HuH-7 (cell line): ENCODE measurements at places on chromosomes 5 and 9.
A peak's percentile ranks its signal among the peaks of the same experiment; 100 is the strongest.

- no peak for DNase-seq
These were observed 1.7 kb upstream of the ANGPTL2 start for GRCh38 chr9:127124111-127124531.

GRCh38 chr5:24539613-24540012 is 105.2 kb downstream of the CDH10 start:
- DNase-seq = no peak

DNA sequence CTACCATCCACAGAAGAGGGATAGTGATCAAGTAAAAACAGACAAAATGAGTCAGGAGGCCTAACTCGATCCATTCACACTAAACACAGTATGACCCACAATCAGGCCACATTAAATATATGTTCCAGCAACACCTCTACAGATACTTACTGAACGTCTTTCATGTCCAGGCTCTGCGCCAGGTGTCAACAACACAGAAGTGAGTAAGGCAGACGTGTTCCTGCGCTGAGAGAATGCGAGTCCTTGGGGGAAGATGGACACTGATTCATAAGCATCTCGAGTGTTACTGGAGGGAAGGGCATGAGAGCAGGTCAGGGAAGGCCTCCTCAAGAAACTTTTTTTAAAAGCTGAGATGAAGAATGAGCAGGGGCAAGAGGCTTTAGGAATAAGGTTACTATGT is 164.3 kb upstream of the CLINT1 start:
- DNase-seq = no peak

GRCh38 chr5:175664723-175665122 is 6.9 kb downstream of the HRH2 start:
- no peak for DNase-seq

- DNase-seq = peak; percentile 47
These were observed 607 bp upstream of the HNRNPAB start for GRCh38 chr5:178203670-178204181.

- DNase-seq = no peak
These were observed 86.2 kb downstream of the GCNT1 start for GRCh38 chr9:76545191-76545590.

DNA sequence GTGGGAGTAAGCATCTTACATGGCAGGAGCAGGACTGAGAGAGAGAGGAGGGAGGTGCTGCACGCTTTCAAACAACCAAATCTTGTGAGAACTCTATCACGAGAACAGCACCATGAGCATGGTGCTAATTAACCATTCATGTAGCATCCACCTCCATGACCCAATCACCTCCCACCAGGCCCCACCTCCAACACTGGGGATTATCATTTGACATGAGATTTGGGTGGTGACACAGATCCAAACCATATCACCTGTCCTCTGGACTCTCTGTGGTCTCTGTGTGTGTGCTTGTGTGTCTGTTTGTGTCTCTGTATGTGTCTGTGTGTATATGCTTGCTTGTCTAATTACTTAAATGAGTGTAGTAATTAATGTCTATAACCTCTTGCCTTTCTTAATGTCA is 31.1 kb downstream of the SEC61B start:
- DNase-seq = no peak

GRCh38 chr5:177495243-177496060 is 2.0 kb downstream of the PDLIM7 start:
- no peak for DNase-seq

- no peak for DNase-seq
These were observed 15.1 kb downstream of the LPAR1 start for GRCh38 chr9:111023128-111023527.

DNA sequence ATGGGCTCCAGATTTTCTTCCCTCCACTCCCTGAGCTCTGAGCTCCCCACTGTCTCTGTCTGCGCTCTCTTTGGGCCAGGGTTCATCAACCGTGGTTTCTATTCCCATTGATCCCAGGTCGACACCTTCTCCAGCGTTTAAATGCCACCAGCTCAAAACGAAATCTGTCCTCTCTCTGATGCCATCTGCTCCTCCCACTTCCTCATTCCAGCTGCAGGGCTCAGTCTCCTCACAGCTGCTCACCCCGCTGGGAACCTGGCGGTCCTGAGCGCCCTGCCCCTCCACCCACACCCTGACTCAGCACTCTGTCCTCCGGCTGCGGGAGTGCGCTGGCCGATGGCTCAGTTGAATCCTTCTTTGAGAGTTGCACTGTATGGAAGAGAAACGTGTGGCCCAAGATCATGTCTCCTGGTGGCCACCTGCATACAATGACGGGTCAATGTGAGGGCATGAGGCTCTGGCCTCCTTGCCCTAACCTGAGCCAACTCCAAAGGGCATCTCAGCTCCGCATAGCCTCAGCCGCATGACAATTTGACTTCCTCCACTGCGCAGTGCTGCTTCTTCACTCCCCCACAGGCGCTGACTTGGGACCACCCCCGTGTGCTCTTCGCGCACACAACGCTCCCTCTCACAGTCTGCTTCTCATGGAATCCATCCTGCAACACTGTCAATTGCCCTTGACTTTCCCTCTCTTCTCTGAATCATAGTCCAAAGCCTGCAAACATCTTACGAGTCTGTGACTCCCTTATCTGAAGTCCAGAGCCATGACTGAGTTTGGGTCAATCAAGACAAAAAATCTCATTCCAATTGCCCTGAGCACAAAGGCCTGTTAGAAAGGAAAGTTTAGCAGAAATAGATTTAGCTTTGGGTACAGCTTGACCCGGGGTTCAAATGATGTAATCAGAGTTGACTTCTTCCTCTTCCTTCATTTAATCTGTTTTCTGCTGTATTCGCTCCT is 82.4 kb downstream of the PTCH1 start:
- DNase-seq = no peak

- no peak for DNase-seq
These were observed 1774.7 kb upstream of the ACO1 start for GRCh38 chr9:30609713-30610112.

GRCh38 chr5:73221726-73222125 is 48.7 kb downstream of the TMEM174 start:
- DNase-seq = no peak

- DNase-seq = no peak
These were observed 6.9 kb upstream of the UBAP1 start for GRCh38 chr9:34171753-34172535.

- no peak for DNase-seq
These were observed 12.4 kb downstream of the PTTG1 start for GRCh38 chr5:160434022-160434531.

- no peak for DNase-seq
These were observed 84.4 kb downstream of the TLE4 start for GRCh38 chr9:79656169-79656568.

- DNase-seq = no peak
These were observed 17.5 kb upstream of the COL27A1 start for GRCh38 chr9:114137831-114138230.

GRCh38 chr5:118522626-118523025 is 465.7 kb downstream of the DTWD2 start:
- DNase-seq = no peak

DNA sequence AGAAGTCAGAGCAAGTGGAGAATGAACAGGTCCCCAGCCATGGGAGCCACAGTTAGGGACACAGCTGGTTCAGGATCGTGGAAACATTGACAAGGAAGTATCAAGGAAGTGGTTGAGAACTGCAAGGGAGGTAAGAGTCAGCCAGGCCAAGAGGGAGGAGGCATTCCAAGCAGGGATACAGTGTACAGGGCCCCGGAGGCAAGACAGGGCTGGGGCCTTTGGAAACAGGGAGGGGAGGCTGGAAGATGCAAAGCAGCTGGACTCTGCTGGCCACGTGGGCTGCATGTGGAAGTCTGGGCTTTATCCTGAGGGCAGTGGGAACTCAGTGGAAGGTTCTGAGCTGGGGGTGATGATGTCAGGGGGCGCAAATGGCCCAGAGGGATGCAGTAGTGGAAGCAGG is 14.2 kb downstream of the CCDC180 start:
- no peak for DNase-seq

DNA sequence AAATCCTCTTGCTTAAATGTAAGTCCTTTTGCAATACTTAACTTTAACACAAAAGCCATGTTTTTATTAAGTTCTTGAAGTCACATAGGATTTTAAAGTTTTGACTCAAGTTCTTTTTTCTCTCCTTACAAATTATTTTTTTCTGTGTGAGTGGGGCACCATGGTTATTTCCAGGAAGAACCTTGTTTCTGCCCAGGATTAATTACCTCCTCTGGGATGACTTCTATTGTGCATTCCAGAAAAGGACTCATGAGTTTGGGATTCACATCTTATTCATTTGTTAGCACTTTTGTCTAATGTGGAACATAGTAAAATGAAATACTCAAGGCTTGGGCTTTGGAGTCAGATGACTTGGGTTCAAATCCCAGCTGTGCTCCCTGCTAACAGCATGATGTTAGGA is 421.4 kb upstream of the WWC1 start:
- no peak for DNase-seq

GRCh38 chr5:34699155-34700077 is 43.3 kb downstream of the RAI14 start:
- peak; percentile 38 for DNase-seq

GRCh38 chr5:7261049-7261448 is 134.9 kb upstream of the ADCY2 start:
- peak; percentile 22 for DNase-seq

GRCh38 chr9:85021686-85022085 is 352.2 kb downstream of the NTRK2 start:
- no peak for DNase-seq

DNA sequence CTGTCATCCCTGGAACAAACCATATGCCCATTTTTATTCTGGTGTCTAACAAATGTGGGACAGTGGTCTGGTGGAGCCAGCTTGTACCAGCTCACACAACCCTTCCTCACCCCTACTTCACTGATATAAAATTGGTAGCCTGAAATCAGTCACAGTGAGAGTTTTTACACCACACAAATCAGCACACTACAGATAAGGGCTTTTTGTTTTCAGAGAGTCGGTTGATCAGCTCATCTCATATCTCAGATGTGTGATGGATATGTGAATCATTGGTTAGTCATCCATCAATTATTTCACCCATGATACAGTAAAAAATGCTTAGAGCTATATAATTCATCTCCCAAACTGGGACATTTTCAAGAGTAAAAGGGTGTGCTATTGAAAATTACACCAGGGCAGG is 529.2 kb downstream of the EBF1 start:
- no peak for DNase-seq

- no peak for DNase-seq
These were observed 78.9 kb upstream of the RPS23 start for GRCh38 chr5:82356808-82357671.

DNA sequence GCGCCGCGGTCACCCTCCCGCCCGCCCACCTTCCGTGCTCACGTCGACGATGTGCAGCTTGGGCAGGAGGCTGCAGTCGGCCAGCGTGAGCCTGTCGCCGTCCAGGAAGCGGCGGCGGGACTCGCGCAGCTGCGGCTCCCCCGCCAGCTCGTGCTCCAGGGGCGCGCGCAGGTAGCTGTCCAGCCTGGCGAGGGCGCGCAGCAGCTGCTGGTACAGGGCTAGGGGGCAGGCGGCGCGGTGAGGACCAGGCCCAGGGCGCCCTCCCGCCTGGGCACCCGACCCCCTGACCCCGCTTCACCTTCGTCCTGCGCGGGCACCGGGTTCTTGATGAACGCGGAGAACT is 1.5 kb downstream of the CLIC3 start:
- DNase-seq = no peak

DNA sequence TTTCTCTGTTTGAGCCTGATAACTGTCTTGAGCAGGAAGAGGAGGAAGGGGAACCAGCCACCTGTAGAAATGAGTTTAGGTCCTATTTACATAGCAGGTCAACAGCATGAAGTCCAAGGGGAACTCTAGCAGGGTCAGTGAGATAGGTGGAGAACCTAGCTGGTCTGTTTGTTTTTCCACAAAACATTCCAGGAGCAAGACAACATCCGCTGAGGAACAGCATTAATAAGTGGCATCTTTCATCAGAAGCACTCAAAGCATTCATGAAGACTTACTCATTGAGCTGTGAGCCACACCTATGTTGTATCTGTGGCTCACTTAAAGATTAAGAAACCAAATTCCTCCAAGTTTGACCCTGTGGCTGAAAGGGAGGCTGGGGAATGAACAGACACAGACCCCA is 115.9 kb downstream of the ACTBL2 start:
- DNase-seq = no peak

DNA sequence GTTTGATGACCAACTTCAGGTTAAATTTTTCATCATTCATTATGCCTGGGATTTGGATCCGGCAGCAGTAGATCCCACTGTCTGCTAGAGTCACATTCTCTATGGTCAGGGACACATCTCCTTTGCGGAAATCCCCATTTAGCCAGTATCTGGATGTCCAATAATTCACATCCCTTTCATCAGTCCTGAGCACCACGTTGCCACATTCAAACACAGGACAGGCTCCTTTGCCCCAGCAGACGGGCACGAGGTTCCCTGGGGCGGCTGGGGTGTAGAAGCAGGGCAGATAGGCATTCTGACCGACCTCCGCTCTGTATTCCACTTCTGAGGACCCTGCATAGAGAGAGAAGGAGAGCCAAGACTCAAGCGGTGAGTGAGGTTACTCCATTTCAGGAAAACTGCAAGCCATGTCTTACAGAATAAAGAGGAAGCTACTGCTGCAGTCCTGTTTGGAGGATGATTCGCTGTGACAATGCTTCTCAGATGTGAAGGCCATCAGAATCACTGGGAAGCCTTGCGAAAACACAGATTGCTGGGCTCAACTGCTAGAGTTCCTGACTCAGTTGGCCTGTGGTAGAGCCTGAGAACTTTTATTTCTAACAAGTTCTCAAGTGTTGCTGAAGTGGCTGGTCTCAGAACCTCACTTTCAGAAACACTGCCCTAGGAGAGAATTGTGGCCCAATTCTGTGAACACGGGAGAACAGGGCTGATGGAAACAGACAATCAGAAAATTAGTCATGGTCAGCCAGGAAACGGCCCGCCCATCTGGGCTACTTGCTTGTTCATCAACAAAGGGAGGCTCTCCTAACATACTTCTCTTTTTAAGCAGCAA is 2.0 kb downstream of the HAVCR2 start:
- no peak for DNase-seq

DNA sequence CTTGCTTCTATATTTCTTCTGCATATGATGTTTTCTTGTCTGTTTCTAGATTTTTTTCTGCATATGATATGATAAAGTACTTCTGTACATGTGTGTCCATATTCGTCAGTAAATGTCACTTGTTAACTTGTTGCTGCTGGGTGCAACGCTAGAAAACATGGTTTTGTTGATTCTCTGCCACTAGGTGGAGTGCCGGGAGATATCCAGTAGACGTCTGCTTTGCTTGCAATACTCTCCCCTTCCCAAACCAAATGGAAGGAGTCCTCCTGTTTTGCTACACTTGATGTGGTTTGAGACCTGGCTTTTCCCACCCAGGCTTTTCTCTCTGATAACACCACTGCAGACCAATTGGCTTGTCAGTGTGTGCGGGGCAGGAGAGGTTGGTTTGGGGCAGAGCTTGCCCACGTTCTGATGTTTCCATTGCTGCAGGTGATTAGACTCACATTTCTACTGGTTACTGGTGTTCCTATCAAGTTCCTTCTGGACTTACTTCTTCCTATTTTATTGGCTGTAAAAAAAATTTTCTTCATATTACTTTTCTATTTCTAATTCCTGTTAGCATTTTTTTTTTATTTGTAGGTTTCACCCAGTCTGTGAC is 900.0 kb upstream of the CDH10 start:
- DNase-seq = no peak

- no peak for DNase-seq
These were observed 18.2 kb upstream of the CDC20B start for GRCh38 chr5:55191165-55191564.

- DNase-seq = peak; percentile 64
These were observed 20.5 kb upstream of the NDST1 start for GRCh38 chr5:150487199-150488061.
